ENCODE measurements at places on chromosomes 6 and 20.
A peak's percentile ranks its signal among the peaks of the same experiment; 100 is the strongest.

DNA sequence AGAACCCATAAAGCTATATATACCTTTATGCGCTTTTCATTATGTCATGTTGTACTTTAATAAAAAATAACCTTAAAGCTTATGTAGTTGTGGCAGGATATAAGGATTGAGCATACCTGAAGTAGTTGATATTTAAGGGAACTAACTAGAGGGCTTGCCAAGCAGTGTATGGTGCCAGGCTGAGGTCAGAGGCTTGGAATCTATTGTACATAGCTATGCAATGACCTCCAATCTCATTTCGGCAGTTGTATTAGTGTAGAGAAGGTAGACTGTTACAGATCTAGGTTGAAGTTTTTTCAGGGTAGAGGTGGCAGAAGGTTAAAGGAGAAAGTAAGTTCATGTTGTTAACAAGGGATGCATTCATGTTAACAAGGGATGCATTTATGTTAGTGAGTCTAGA is 397.7 kb upstream of the HS3ST5 start:
- no peak for DNase-seq

- no peak for DNase-seq
Observed at GRCh38 chr6:29776684-29777083, 50.9 kb upstream of the HLA-G start.

GRCh38 chr6:47464052-47464451 is 13.5 kb upstream of the CD2AP start:
- no peak for DNase-seq

DNA sequence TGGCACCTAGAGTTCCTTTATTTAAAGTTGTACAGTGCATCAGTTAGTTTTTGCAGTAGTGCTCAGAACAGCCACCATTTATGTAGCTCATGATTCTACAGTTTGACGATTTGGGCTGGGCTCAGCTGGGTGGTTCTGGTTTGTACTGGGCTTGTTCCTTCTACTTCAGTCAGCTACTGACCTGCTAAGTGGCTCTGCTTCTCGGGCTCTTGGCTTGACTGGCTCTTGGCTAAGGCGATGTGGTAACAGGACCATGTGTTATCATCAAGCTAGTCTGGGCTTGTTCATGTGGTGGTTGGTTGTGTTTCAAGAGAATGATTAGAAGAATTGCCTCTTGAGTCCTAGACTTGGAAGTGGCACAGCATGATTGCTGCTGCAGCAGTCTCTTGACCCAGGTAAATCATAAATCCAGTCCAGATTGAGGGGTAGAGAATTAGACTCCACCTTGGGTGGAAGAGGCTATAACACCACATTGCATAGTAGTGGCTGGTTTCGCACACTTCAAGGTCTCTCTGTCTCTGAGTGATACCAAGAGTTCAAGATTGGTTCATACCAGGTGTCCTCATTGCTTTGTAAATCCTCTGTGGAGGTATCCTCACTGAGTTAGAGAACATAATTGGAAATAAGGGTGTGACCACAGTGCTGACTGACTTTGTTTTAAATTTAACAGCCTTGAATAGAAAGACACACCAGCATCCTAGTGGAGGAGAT is 253.0 kb downstream of the ARID1B start:
- DNase-seq = no peak

GRCh38 chr20:43565758-43566104 is 6.9 kb downstream of the SGK2 start:
- DNase-seq = no peak

DNA sequence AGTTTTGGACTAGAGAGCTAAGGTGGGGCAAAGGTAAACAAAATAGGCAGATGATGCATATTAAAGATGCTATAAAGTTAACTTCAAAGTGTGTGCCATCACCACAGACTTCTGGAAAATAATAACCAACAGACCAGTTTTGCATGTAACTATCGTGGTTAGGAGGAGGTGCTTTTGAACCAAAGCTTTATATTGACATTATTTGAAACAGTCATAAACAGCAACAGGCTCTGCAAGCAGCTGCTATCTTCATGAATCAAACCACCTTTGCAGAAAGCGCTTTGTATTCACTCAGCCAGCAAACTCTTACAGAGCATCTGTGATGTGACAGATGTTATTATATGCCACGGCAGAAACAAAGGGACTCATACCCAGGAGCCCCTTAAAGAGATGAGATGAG is 81.9 kb downstream of the CRYBG1 start:
- no peak for DNase-seq

GRCh38 chr6:138339024-138339423 is 38.7 kb upstream of the SMIM28 start:
- DNase-seq = no peak

DNA sequence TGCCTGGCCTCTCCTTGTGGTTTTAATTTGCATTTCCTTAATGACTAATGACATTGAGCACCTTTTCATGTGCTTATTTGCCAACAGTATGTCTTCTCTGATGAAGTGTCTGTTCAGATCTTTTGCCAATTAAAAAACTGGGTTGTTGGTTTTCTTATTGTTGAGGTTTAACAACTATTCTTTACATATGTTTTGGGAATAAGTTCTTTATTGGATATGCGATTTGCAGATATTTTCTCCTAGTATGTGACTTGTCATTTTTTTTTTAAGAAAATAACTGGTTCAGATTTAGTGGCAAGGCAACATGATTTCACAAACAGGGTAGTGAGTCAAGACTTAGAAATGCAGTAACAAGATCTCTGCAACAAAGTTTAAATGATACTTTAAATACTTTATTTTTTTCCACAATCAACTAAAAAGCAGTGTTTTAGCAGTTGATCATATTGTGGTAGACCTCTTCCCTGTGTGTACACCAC is 67.8 kb downstream of the TIAM2 start:
- DNase-seq = no peak

GRCh38 chr20:17958373-17959256 is 10.0 kb downstream of the SNX5 start:
- DNase-seq = no peak

GRCh38 chr6:14676064-14676463 is 558.5 kb downstream of the CD83 start:
- no peak for DNase-seq

- no peak for DNase-seq
Observed at GRCh38 chr6:154408891-154409500, 52.4 kb upstream of the IPCEF1 start.

GRCh38 chr6:167031082-167031709 is 32.0 kb downstream of the CEP43 start:
- DNase-seq = no peak

- no peak for DNase-seq
Observed at GRCh38 chr6:108236791-108237190, 24.0 kb downstream of the SNX3 start.

GRCh38 chr6:165846123-165846966 is 183.3 kb upstream of the PDE10A start:
- DNase-seq = no peak

GRCh38 chr20:44231713-44232468 is 15.2 kb upstream of the GDAP1L1 start:
- no peak for DNase-seq

DNA sequence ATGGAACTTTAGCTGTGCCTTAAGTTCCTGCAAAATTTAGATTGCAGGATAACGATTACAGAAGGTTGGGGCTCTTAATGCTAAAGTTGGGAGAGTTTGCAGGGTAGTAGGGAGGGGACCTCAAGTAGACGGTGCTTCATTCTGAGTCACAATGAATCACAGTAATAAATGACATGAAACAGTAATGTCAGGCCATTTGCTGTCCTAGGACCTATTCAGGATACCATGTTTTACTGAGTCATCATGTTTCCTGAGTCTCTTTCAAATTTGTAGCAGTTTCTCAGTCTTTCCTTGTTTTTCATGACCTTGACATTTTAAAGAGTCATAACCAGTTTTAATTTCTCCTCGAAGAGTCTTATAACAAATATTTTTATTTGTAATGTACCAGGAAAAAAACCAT is 406.9 kb upstream of the MAP3K7 start:
- no peak for DNase-seq

- no peak for DNase-seq
Observed at GRCh38 chr6:9699888-9700287, 715.0 kb downstream of the TFAP2A start.

DNA sequence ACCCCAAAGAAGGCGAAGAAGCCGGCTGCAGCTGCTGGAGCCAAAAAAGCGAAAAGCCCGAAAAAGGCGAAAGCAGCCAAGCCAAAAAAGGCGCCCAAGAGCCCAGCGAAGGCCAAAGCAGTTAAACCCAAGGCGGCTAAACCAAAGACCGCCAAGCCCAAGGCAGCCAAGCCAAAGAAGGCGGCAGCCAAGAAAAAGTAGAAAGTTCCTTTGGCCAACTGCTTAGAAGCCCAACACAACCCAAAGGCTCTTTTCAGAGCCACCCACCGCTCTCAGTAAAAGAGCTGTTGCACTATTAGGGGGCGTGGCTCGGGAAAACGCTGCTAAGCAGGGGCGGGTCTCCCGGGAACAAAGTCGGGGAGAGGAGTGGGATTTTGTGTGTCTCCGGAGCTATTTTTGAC is 69.6 kb downstream of the HFE start:
- DNase-seq = no peak

DNA sequence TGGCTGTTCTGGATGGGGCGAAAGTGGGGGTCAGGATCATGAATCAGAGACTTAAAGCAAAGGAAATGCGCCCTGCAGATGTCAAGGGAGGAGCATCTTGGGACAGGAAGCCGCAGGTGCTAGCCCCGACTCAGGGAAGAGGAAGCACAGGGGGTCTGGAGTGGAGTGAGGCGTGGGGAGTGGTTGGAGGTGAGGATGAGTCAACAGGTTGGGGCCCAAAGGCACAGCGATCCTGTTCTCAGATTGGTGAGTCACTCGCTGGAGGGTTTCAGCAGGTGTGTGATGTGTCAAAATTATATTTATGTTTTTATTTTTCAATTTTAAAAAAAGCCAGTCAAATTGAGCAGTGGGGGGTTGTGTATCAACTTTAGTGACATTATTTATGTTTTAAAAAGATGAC is 19.0 kb downstream of the PACSIN1 start:
- peak; percentile 89 for DNase-seq

- no peak for DNase-seq
Observed at GRCh38 chr6:85460921-85461797, 11.3 kb downstream of the NT5E start.

DNA sequence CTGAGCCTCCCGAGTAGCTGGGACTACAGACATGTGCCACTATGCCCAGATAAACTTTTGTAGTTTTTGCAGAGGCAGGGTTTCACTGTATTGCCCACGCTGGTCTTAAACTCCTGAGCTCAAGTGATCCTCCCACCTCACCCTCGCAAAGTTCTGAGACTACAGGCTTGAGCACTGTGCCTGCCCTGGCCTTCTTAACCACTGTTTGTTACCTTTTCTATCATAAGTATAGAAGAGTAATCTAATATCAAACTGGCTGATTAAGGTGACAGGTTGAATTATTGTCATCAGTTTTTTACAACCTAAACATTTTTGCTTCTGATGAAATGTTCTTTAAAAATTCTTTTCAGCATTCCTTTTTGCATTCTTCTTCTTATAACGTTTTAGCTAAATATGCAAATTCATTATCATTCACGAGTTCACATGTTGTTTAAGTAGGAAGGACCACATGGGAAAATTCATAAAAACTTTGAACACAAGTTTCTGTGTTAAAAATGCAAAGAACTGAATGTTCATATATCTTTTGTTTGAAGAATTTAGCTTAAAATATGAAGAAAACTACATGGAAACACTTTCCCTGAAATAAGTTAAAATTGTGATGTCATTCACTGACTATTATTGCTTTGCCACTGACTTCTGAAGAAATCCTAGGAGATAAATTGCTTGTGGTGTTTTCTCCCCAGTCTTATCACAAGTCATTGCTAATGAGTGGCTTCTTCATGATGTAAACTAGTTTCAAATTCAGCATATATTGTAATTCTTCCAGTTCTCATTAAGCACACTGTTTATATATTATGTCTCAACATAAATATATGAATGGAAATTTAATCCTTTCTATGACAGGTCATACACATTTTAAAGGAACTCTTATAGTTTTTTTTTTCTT is 106.7 kb downstream of the ADGRB3 start:
- no peak for DNase-seq
